ENCODE measurements at places on chromosomes 1 and 21.

GRCh38 chr21:31133243-31133830 lies 95.1 kb upstream of the KRTAP19-8 start:
- H3K27ac ChIP-seq = no peak overlapping the region
- H3K4me1 ChIP-seq = no peaks in the 10 kb centered on the region
- no peak overlapping the region for H3K4me3 ChIP-seq
- no peak for DNase-seq
- no peaks in the 10 kb centered on the region for H3K36me3 ChIP-seq

GRCh38 chr1:62415687-62416086 lies 21.2 kb upstream of the USP1 start:
- no peaks in the 10 kb centered on the region for H3K36me3 ChIP-seq
- no peaks in the 10 kb centered on the region for H3K27me3 ChIP-seq

DNA sequence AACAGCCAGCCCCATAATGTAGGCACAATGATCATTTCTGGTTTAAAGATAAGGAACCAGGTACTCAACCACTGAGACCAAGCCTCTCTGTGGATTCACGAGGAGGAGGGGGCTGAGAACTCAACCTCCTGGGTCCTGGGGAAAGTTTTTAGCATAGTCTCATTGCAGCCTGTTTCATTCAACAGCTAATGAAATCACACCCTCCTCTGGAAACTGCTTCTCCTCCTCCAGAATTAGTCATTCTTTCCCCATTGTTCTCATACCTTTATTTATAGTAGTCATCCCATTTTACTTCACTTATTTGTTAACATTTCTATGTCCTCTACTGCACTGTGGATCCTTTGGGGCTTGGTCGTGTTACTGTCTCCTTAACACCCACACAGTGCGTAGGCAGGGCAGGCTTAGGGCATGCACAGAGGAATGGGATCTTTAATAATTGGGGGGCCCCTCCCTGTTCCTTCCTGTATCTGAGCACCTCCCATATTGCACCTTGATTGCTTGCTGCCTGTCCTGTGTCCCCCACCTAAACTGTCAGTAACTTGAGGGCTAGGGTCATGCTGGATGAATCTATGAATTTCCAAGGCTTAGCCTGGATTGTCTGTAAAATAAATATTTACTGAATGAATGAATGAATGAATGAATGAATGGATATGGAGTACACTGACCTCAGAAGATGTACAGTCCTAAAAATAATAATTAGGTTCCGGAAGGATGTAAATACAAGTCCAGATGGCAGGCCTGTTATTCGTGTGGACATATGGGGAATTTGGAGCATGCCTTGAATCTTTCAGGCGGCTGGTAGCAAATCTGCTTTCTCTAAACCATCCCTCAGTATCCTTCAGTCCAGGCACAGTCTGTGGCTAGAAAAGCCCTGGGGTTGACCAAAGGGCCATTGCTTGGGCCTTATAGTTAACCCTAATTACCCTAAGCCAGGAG lies 153.8 kb upstream of the HMGB4 start:
- H3K36me3 ChIP-seq = no peaks in the 10 kb centered on the region
- H3K4me1 ChIP-seq = no peaks in the 10 kb centered on the region
- DNase-seq = no peak
- no peak overlapping the region for H3K27ac ChIP-seq
- H3K27me3 ChIP-seq = no peaks in the 10 kb centered on the region

DNA sequence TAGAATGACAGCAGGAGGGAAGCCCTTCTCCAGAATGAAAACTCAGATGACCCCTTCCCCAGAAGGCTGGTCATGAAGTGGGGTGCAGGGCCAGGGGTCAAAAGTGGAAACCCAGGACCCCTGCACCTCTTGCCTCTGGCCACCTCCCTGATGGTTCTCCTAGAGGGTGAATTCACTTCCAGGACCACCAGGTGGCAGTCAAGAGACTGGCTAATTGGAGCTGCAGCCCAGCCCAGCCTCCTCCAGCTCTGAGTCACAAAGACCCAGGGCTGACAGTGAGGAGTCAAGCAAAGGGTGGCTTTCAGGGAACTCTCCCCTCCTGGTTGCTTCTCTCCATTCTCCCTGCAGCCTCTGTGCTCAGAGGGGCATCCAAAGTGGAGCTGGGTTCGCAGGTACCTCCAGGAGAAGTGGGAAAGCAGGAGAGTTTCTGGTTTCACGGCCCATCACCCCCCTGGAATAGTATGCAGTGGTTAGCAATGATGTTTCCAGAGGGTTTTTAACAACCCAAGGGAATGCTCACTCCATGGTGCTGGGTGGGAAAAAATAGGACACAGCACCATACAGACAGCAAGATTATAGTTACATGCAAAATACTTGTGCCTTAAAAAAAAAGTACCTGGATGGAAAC lies 6.1 kb upstream of the EPHB2 start:
- peak; percentile 84 for DNase-seq
- H3K27ac ChIP-seq = no peak overlapping the region
- H3K36me3 ChIP-seq = no peaks in the 10 kb centered on the region
- H3K27me3 ChIP-seq = no peaks in the 10 kb centered on the region
- H3K4me3 ChIP-seq = no peak overlapping the region

- peaks cover 49% of the 10 kb centered on the region for H3K4me1 ChIP-seq
- no peak overlapping the region for H3K4me3 ChIP-seq
- peak overlapping the region; percentile 88 for H3K27ac ChIP-seq
- DNase-seq = no peak
Observed at GRCh38 chr21:34865400-34866241, 183.5 kb downstream of the RUNX1 start.

- H3K36me3 ChIP-seq = no peaks in the 10 kb centered on the region
- H3K27me3 ChIP-seq = no peaks in the 10 kb centered on the region
- no peak overlapping the region for H3K27ac ChIP-seq
- H3K4me1 ChIP-seq = no peaks in the 10 kb centered on the region
- H3K4me3 ChIP-seq = no peak overlapping the region
Observed at GRCh38 chr1:33228935-33229487, 27.3 kb upstream of the ZNF362 start.

DNA sequence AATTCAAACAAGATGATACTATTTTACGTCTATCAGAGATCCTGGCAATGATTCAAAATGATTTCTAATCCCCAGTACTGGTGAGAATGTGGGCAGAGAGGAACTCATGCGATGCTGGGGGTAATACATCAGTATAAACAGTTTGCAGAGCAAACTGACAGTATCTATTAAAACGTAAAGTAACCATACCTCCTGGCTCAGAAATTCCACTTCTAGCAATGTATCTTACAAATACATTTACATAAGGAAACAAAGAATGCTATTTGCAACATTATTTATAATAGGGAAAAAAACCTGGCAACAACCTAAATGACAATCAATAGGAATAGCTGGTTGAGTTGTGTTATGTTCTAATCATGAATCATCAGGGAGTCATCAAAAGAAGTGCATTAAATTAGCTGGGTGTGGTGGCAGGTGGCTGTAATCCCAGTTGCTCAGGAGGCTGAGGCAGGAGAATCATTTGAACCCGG lies 15.9 kb downstream of the RCAN1 start:
- H3K4me1 ChIP-seq = peaks cover 12% of the 10 kb centered on the region
- H3K27ac ChIP-seq = no peak overlapping the region
- H3K36me3 ChIP-seq = no peaks in the 10 kb centered on the region
- H3K27me3 ChIP-seq = no peaks in the 10 kb centered on the region

DNA sequence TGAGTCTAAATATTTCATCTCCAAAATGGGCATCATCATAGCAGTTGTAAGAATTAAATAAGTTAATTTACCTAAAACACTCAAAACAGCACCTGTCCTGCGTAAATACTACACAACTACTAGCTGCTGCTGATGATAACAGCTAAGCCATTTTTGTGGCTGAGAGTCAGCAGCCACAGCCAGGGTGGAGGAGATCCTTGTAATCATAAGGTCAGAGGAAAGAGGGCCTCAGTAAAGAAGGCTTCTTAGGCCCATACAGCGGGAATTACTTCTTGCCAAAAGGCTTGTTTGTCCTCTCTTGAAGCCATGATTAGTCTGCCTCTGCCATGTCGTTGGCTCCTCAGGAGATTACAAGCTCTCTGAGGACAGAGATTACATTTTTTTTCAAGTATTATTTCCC lies 245.0 kb downstream of the FGGY start:
- H3K4me3 ChIP-seq = no peak overlapping the region
- H3K36me3 ChIP-seq = no peaks in the 10 kb centered on the region
- no peak for DNase-seq
- H3K27me3 ChIP-seq = no peaks in the 10 kb centered on the region

DNA sequence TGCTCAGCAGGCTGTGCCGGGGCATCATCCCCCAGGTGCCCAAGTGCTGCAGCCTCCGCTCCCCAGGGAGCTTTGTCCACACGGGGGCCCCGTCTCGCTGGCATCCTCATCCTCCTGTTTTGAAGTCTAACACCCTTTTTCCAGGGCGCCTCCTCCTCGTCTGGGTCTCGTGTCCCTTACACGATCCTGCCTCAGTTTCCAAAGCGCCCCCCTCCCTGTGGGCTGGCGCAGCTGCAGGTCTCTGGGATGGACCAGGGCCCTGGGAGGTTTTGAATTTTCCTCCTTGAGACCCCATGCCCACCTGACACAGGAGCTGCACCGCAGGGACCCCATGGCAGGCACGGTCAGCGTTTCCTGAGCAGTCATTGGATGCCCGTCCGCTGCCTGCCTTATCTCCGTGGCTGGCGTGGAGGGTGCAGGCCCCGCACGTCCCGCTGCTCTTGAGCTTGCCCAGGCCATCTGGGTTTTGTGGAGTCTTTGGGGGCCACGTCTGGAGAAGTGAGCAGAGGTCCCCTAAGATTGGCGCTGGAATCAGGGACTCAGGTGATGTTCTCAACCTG lies 37.4 kb upstream of the DIP2A start:
- H3K4me1 ChIP-seq = no peaks in the 10 kb centered on the region
- H3K27ac ChIP-seq = no peak overlapping the region

- DNase-seq = no peak
- H3K27ac ChIP-seq = peak overlapping the region; percentile 55
- no peaks in the 10 kb centered on the region for H3K27me3 ChIP-seq
- H3K36me3 ChIP-seq = peaks cover 38% of the 10 kb centered on the region
- H3K4me1 ChIP-seq = peaks cover 19% of the 10 kb centered on the region
Observed at GRCh38 chr1:39955547-39956539, 898 bp downstream of the MFSD2A start.
